ENCODE measurements at places on chromosomes 11 and 22. TPM values are rescaled to one million over a fixed set of nuclear protein-coding genes. Genes with fewer than 3 reads are reported as not detected.
A peak's percentile ranks its signal among the peaks of the same experiment; 100 is the strongest.

Gene EHF
- total RNA-seq: not detected

DNA sequence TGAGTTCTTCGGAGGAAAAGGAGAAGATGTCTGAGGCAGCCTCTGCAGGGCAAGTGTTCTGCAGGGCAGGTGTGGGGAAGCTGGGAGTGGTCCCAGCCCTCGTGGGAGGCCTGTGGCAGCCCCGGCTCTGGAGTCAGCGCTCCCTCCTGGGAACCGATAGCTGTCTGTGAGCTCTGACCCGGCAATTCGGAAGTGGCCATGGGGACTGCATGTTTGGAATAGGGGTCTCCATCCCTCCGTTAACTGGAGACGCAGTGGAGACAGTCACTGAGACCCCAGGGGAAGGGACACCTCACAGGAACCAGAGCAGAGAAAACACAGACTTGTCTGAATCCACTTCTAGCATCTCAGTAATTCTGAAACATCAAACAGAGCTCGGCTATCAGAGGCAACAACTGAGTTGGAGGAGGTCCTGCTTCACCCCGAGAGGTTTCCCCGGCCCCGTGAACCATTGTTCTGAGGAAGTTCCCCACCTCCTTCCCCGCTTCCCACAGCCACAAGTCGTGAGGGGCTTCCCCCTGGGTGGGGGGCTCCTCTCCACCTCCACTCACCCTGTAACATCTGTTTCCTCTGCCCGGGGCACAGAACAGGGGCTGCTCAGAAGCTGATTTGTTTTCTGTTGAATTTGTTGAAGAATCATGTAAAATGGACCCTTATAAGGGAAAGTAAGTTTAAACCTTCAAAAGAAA lies 99.6 kb downstream of the BRD1 start:
- DNase-seq: no peak
- H3K27ac ChIP-seq: no peak overlapping the region
- no peaks in the 10 kb centered on the region for H3K36me3 ChIP-seq
- peaks cover 17% of the 10 kb centered on the region for H3K4me1 ChIP-seq
- H3K27me3 ChIP-seq: peaks cover 35% of the 10 kb centered on the region
- no peak overlapping the region for H3K4me3 ChIP-seq

- no peak for DNase-seq
- no peaks in the 10 kb centered on the region for H3K4me1 ChIP-seq
- H3K4me3 ChIP-seq: no peak overlapping the region
- H3K27me3 ChIP-seq: peaks cover 15% of the 10 kb centered on the region
- H3K27ac ChIP-seq: no peak overlapping the region
Observed at GRCh38 chr22:27416511-27417420, 384.8 kb downstream of the MN1 start.

DNA sequence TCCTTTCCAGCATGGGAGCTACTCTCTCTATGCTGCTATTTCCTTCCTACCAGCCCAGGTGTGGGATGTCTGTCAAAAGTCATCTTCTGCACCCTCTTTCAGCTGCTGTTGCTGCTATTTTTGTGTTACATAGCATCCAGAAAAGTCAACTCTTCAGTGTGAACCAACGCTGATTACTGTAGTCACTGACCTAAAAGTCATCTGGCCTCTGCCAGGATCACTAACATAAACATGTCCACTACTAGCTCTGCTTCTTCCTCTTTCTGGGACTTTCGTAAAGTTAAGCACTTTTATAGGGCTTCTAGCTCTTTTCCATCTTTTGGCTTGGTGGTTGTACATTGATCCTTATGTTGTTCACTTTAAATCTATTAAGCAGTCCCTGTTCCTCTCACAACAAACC lies 90.2 kb upstream of the CARD18 start:
- H3K4me3 ChIP-seq: no peak overlapping the region
- H3K27ac ChIP-seq: no peak overlapping the region
- no peak for DNase-seq
- peaks cover 3% of the 10 kb centered on the region for H3K27me3 ChIP-seq

DNA sequence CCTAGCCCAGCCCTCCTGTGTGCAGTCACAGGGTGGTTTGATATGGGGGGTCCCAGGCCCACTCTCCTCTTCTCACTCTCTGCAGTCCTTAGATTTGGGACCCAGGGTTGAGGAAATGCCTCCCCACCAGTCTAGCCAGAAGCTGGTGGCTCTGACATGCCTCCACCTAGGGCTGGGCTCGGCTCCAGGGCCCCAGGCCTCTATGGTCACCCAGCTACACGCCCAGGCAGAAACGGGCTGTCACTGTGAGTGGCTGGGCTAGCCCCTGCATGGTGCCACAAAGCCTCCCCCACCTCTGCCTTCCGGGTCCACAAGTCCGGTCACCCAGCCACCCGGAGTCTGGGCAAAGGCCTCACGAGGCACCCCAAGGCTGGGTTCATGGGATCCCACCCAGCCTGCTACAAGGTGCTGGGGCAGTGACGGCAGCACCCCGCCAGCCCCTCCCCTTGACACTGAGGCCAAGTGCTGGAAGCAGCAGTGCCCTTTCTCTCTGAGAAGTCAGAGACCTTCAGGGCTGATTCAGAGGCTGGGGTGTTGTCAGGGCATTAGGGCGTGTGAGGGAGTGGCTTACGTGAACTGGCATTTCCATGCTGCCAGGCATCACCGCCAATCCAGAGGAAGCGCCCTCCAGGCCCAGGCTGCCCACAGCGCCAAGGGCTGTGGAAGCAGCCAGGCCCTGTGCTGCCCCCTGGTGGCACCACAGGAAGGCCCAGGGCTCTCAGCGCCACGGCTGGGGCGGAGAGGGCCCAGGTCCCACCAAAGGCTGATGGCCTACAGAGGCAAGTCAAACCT lies 638 bp upstream of the PITPNM1 start:
- H3K36me3 ChIP-seq: peaks cover 37% of the 10 kb centered on the region
- peak overlapping the region; percentile 89 for H3K4me3 ChIP-seq
- peak overlapping the region; percentile 94 for H3K27ac ChIP-seq
- peaks cover under 1% of the 10 kb centered on the region for H3K27me3 ChIP-seq
- H3K4me1 ChIP-seq: peaks cover 45% of the 10 kb centered on the region

DNA sequence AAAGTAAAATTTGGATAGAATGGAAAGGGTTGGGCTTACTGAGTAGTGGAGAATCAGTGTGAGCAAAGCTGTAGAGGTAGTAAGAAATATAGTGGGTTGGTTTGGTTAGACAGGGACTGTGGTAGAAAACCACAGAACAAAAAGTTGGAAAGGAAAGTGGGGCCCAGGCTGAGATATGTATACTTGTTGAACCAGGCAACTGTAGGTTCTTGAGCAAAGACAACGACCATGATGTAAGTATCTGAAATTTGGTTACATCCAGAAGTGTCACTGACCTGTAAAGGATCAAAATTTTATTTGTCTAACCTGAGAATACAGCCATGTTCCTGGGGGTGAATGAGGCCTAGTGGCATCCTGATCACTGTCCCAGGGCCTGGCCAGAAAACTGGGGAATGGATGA lies 114.1 kb downstream of the STIM1 start:
- H3K36me3 ChIP-seq: peaks cover 54% of the 10 kb centered on the region
- peak overlapping the region; percentile 88 for H3K27ac ChIP-seq
- peak overlapping the region; percentile 52 for H3K4me3 ChIP-seq
- peak; percentile 64 for DNase-seq
- peaks cover 68% of the 10 kb centered on the region for H3K4me1 ChIP-seq

Gene APOL5
- not detected for total RNA-seq

GRCh38 chr11:16028419-16028818 lies 327.9 kb downstream of the SOX6 start:
- no peak overlapping the region for H3K27ac ChIP-seq
- DNase-seq: no peak
- no peaks in the 10 kb centered on the region for H3K27me3 ChIP-seq
- H3K4me1 ChIP-seq: no peaks in the 10 kb centered on the region

DNA sequence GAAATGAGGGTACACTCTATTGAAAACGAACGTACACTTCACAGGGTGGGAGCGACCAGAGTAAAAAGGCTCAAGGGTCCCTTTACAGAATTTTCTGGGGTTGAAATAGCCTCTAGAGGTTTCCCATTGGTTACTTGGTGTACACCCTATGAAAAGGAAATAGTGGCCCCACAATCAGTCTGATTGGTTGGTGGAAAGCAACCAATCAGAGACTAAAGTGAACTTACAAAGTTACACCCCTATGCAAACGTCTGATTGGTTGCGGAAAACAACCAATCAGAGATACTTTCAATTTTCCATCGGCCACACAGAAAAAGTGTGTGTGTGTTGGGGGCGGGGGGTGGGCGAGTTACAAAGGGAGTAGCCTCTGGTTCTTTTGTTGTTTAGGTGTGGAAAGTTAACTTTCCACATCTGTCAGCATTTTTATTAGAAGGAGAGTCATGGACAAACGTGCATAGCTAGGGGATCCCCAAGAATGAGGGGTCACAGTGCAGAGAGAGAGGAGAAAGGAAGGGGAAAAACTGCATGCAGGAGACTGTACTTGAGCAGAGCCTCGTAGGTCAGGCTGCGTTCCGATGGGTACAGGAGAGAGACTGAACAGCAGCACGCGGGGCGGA lies 1152.1 kb downstream of the TBC1D22A start:
- H3K4me3 ChIP-seq: no peak overlapping the region
- H3K27me3 ChIP-seq: no peaks in the 10 kb centered on the region
- no peaks in the 10 kb centered on the region for H3K36me3 ChIP-seq
- no peak for DNase-seq

DNA sequence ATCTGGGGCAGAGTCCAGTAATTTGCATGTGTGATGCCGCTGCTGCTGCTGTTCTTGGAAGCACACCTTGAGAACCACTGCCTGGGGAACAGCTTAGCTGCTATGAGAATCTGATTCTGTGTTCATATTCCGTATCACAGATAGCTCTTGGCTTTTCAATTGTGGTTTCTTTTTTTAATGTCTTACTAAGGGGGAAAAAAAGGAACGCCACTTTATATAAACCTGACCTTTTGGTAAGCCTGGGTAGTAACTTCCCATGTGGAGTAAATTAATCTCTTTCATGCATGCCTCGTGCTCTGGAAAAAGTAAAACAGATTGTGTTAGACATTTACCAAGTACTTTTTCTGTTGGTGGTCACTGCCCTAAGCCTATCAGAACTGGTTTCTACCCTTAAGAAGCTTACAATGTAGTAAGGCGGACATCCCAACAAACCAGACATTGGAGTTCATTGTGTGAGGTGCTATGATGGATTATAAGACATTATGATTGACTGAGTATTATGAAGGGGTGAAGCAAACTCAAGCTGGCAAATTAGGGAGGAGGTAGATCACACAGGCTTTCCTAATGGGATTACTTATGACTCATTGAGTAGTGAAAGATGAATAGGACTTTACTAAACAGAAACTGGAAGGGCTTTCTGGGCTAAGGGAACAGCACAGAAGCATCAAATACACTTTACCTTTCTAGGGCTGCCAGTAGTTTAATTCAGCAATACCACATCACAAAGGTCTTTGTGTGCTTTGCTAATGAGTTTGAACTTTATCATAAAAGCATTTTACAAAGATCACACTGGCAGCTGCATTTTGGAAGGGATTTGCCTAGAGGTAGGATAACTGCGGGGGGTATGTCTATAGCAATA lies 64.7 kb downstream of the MAML2 start:
- H3K4me1 ChIP-seq: peaks cover 29% of the 10 kb centered on the region
- peak overlapping the region; percentile 9 for H3K27ac ChIP-seq
- H3K36me3 ChIP-seq: peaks cover 11% of the 10 kb centered on the region
- DNase-seq: no peak
- H3K27me3 ChIP-seq: no peaks in the 10 kb centered on the region

Measured in activated CD8-positive, alpha-beta T cell treated with anti-CD3 and anti-CD28 coated beads, Interleukin-2, amount 10 ng/mL, durations not matched to agents 7 days and 5 days (primary cell).